CD4-positive, alpha-beta T cell treated with Interleukin-2 at 100 ng/mL for 4 hours (primary cell): ENCODE measurements at places on chromosomes 5 and 9.

- DNase-seq = no peak
These were observed 37.9 kb downstream of the SH3TC2 start for GRCh38 chr5:149024943-149025342.

DNA sequence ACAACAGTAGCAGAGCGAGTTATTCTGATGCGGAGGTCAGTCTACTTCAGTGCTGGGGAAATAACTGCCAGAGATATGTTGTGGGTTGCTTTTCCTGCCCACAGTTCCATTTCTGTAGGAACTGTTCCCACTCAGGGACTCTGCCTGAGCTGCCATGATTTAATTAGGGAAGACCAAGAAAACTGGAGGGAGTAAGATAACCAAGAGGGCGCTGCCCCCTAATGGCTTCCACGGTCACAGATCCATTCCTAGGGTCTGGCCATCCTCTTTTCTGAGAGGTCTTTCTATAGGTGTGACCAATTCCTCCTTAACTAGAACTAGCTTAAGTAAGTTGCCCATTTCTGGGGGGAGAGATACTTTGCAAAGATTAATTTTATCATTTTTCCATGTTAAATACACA is 125.9 kb downstream of the APBA1 start:
- no peak for DNase-seq

DNA sequence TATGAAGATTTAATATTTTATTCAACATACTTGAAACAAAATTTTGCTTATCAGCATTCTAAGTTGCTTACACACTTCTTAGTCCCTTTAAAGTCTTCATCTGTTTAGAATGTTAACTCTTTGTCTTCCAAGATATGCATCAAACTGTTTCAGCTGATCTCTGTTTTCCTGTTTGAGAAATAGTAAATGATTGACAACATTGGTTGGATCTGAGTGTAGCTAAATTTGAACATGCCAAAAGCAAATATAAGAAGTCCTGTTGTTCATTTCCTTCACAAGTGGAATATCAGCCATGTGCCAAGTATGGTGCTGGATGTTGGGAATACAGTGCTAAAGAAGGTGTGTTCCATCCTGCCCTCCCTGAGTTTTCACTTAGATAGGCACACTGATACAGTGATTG is 430.4 kb downstream of the EBF1 start:
- DNase-seq = no peak

DNA sequence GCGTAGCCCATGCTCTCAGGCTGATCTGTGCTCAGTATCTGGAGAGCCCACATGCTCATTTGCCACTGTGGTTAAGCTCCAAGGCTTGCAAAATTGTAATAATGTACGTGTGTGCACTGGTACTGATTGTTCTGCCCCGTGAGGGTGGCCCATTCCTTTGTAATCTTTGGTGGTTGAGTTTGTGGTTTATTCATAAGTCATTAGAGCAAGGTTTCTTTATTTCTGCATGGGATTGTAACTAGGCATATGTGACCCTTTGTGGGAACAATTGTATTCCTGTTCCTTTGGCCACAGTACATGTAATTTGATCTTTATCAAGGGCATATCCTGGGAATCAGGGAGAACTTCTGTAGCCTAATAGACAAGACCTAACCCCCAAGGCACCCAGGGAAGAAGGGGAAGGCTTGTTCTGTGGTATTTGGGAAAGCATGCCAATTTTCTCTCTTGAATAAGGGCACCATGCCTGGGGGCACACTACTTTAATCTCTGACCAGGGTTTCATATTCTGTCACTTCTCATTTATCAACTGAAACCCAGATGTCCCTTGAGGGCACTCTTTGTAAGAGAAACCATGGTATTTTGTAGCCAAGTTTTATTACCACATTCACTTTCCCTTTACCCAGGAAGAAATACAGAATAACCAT is 74.6 kb downstream of the NPR3 start:
- DNase-seq = no peak

DNA sequence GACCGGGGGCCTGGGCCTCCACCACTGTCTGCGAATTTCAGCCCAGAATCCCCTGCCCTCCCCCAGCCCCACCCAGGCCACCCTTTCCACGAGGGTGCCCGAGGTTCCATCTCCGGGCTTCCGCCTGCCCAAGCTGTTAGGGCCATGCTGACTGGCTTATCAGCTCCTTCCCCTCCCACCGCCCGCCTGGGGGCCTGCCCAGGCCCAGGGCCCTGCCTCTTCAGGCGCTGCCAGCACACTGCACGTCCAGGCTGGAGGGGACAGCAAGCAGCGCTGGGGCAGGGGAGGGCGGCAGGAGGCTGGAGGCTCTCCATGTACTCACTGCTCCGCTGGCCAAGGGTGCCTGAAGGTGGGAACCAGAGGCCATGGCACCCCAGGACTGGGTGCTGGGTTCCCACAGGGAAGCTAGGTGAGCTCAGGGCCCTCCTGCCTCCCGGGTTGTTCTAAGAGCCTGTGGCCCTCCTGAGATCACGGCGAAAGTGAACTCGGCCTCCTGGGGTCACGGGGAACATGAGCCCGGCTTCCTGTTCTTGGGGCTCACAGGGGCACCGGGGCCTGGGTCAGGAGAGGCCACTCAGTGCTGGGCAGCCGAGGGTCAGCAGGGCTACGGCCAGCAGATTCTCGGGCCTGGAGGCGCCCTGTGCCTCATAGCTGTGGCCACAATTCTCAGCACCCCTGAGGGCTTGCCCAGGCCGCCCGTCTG is 57.7 kb upstream of the EGFL7 start:
- DNase-seq = no peak

DNA sequence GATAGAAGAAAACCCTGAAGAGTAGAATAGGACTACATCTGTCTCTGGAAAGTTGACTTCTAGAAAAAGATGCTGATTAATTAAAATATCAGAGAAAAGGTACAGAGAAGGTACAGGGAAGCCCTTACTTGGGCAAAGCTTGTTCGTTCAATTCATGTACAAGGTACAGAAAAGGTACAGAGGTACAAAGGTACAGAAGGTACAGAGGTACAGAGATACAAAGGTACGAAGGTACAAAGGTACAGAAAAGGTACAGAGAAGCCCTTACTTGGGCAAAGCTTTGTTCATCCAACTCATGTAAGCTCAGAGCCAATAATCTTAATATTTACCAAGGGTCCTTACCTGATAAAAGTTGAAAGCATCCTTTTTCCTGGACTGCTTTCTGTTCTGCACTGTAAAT is 182.3 kb downstream of the PCSK1 start:
- DNase-seq = no peak

DNA sequence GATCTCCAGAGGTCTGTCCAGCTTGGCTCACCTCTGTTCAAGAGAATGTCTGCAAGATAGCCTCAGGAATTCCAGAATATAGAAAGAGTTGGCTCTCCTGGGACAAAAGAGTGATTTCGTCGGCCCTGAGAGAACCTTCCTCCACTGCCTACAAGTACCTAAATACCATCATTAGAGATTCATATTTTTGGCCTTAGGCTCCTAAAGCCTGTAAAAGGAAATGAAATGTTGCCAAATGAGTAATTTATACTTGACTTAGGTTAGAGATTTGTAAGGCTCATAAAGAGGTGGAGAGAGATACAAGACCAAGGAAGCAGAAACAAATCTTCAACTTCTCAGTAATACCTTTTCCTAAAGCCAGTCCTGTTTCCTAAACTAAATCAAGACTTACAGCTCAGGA is 146.2 kb downstream of the CCDC192 start:
- DNase-seq = no peak

- no peak for DNase-seq
These were observed 1.1 kb downstream of the ELOVL7 start for GRCh38 chr5:60842871-60843385.

- DNase-seq = no peak
These were observed 97.0 kb downstream of the GHR start for GRCh38 chr5:42520203-42520602.

GRCh38 chr9:113659740-113660139 is 196.2 kb downstream of the RGS3 start:
- no peak for DNase-seq

DNA sequence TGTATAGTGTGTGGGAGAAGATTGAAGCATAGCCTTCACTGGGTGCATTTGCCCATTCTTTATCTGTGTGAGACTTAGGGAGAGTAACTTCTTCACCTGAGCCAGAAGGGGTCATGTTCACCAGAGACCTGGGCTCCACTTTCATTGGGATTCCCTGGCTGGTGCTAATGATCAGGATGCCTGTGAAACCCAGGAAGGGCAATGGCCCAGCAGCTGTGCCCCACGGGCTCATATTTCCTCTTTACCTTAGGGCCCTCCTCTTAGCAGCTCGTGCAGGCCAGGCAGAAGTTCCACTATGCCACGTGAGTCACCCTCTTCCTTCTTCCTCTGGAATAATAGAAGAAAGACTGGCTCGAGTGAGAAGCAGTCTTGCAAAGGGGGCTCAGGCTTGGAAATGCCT is 5.0 kb downstream of the PPARGC1B start:
- DNase-seq = no peak

GRCh38 chr5:148221508-148221907 is 16.8 kb upstream of the MARCOL start:
- no peak for DNase-seq

- DNase-seq = no peak
These were observed 233.0 kb downstream of the CD180 start for GRCh38 chr5:66963559-66963971.

DNA sequence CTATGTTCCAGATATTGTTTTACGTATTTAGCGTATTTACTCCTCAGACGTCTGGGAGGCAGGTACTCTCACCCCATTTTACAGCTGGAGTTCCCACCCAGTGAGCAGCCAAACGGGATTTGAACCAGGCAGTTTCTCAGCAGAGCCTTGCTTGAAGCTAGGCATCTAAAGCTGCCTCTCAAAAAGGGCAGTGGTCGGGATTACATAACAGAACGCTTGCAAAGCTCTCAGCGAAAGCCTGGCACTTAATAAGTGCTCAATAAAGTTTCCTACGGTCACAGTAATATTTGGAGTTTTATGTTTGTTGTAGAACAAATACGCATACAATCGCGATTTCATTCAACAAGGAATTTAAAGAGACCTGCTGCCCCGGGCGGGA is 286 bp upstream of the BSPRY start:
- no peak for DNase-seq

- DNase-seq = no peak
These were observed 175.9 kb downstream of the ARRDC3 start for GRCh38 chr5:91207248-91207647.

DNA sequence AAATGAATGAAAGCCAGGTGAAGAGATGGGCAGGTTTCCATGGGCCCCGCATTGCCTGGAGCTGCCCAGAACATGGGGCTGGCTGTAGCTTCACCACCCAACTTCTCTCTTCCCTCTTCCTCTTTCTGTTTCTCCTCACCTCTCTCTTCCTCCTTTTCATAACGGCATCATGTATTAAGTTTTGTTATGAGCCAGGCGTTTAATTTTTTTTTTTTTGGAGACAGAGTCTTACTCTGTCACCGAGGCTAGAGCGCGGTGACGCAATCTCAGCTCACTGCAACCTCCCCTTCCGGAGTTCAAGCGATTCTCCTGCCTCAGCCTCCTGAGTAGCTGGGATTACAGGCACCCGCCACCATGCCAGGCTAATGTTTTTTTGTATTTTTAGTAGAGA is 13.0 kb upstream of the SPINK4 start:
- DNase-seq = no peak

DNA sequence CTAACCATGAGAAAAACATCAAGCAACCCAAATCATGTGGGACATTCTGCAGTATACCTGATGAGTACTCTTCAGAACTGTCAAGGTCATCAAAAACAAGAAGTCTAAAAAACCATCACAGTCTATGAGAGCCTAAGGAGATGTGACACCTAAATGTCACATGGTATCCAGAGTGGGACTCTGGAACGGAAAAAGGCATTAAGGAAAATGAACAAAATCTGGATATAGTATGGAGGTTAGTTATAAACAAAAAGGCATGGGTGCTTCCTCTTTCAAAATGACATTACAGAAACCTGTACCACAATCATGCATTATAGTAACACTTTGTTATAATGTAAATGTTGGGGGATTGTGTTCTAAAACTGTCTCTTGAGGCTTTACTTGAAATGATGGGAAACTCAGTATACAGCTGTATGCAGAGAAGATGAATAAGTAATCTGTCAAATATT is 47.4 kb downstream of the PRKACG start:
- no peak for DNase-seq

- DNase-seq = no peak
These were observed 61.4 kb downstream of the KIF24 start for GRCh38 chr9:34267660-34268059.

- DNase-seq = no peak
These were observed 4.0 kb upstream of the BARHL1 start for GRCh38 chr9:132578367-132578932.

DNA sequence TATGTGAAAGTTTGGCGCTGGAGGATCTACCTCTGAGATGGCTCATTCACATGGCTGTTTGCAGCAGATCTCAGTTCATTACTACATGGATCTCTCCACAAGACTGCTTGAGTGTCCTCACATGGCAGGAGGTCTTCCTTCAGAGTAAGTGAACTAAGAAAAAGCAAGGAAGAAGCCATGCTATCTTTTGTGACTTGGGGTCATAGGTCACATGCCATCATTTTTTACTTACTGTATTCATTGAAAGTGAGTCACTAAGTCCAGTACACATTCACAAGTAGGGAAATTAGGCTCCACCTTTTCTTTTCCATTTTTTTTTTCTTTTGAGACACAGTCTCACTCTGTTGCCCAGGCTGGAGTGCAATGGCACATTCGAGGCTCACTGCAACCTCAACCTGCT is 8.7 kb upstream of the CDKN2AIPNL start:
- DNase-seq = no peak

DNA sequence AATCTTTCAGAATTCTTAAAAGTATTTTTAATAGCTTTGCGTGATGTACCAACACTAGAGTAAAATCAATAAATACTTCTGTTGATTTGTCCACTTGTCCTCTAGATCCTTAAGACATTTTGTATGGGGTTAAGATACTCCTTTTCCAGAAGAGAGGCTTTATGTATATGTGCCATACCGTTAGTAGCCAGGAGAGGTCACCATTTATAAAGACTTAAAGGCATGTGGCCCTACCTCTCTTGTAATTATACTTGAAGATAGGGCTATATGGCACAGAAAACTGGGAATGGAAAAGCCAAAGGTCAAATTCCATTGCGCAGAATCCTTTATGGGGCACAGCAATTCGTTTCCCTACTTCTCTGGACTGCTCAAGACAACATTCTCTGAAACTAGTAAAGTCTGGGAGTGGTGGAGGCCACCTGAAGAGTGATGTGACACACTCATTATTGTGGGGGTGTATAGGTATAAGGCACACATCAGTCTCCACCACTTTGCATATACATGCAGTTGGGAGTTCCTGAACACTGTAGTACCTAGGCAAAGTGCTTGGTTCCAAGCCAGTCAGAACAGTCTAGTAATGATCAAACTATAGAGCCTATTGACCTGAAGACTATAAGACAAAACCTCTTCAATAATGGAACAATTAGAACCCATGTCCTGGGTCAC is 140.1 kb upstream of the FBXL17 start:
- peak; percentile 43 for DNase-seq

DNA sequence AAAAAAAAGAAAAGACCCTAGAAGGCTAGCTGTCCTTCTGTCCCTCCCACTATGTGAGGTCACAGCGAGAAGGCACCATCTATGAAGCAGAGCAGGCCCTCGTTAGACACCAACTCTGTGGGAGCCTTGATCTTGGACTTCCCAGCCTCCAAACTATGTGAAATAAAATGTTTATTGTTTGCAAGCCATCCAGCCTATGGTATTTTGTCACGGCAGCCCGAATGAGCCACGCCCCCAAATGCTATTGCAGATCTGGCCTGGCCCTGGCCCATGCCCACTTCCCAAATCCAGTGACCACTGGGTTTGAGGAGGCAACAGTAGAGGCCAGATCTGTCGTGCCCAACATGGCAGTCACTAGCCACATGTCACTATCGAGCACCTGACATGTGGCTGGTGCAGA is 10.8 kb downstream of the STK10 start:
- no peak for DNase-seq
